ENCODE measurements at places on chromosomes 1 and 21. TPM values are rescaled to one million over a fixed set of nuclear protein-coding genes. Genes with fewer than 3 reads are reported as not detected.

The SPATA45 gene
- polyA plus RNA-seq: 0.52 TPM

DNA sequence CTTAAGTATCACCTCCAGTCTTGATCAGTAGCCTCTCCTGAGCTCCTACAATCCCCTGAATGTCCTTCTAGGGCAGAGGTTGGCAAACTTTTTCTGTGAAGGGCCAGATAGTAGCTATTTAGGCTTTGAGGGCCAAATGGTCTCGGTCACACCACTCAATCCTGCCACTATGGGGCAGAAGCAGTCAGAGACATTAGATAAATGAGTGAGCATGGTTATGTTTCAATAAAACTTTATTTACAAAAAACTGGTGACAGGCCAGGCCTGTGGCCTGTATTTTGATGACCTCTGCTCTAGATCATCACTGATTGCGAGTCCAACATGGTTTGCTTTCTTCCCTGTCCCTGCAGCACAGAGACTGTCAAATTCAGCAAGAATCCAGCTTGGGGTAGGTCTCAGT, 36.3 kb downstream of the LRP8 start:
- no peaks in the 10 kb centered on the region for H3K36me3 ChIP-seq
- peaks cover 34% of the 10 kb centered on the region for H3K4me1 ChIP-seq
- H3K27ac ChIP-seq: no peak overlapping the region
- no peak for DNase-seq
- no peak overlapping the region for H3K4me3 ChIP-seq

DNA sequence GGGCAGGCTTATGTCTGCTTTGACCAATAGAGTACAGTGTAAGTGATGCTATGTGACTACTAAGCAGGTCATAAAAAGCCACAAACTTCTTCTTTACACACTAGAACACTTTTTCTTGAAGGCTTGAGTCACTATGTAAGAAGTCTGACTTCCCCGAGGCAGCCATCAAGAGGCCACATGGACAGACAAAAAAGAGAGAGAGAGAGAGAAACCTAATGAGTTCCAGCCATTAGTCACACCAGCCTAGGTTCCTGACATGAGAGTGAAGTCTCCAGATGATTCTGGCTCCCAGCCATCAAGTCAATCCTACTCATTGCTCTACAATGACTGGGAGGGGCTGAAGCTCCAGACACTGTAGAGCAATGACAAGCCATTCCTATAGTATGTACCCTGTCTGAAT, 101.4 kb downstream of the LHX9 start:
- no peaks in the 10 kb centered on the region for H3K27me3 ChIP-seq
- H3K4me1 ChIP-seq: no peaks in the 10 kb centered on the region
- DNase-seq: peak; percentile 6
- H3K36me3 ChIP-seq: no peaks in the 10 kb centered on the region

The MAP3K21 gene
- polyA plus RNA-seq: 0.70 TPM

DNA sequence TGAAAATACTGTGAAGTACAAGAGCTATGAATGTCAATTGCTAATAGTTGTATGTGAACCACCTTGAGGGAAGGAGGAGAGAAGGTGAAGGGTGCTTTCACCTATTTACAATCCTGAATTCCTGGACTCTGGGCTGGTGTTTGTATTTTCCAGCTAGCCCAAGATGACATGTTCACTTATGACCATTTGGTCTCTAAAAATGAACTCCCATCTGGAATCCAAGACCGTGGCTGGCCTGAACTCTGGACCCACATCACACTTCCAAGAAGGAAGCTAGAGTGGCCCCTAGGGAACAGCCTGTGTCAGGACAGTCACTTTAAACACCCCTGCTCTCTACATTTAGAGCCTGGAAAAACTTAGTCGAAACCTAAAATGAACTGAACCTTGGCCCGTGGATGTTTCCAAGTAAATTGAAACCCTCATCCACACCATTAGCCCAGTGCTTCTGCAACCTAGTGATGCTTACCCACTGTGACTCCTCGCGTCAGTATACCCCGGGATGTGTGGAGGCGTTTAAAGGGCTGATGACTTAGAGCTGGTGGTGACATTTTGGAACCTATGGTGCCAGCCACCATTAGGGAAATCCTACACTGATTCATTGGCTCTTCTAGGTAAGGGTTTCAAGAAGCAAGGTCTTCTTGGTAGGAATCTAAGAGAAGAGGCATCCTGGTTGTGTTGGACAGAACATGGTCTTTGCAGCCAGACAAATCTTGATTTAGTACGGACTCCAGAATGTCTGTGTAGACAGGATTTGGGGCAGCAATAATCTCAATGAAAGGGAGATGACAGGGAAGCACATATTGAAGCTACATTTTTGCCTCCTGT, 171.5 kb upstream of the IRF2BP2 start:
- DNase-seq: no peak
- H3K27ac ChIP-seq: no peak overlapping the region
- no peak overlapping the region for H3K4me3 ChIP-seq
- H3K27me3 ChIP-seq: no peaks in the 10 kb centered on the region

The MLLT11 gene
- polyA plus RNA-seq: 54.5 TPM

The KMO gene
- not detected for polyA plus RNA-seq

DNA sequence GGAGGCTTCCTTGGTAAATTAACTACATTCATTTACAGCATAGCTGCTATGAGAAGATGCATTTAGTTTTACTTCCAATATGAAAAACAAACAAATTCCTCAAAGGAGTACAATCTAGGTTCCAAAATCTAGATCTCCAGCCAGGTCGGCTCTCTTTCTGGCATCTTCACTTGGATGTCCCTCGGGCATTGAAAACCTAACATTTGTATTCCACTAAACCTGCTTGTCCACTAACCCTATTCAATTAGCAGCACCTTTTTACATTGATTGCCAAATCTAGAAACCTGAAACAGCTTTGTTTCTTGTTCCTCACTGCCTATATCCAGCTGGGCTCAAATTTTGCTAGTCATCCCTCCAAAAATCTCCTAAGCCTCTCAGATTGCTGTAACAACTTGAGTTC, 14.3 kb upstream of the CXADR start:
- no peak for DNase-seq
- H3K36me3 ChIP-seq: no peaks in the 10 kb centered on the region
- H3K27ac ChIP-seq: no peak overlapping the region
- H3K4me3 ChIP-seq: no peak overlapping the region
- H3K4me1 ChIP-seq: no peaks in the 10 kb centered on the region

DNA sequence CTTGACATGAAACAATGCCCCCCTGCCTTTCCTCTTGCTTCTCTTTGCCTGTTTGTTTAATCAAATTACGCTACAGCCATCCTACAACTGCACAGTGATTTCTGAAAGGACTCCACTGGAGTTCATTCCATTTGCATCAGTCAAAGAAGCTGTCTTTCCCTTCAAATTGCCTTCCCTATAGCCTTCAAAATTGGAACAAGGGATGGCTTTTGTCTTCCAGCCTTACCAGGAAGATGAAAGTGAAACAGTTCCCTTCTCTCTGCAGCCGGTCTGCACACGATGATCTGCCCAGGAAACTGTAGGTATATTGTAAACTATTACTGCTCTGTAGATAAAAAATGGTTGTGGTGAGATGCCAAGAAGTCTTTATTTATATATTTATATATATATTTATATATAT, 65.6 kb upstream of the ETS2 start:
- no peak overlapping the region for H3K4me3 ChIP-seq
- H3K4me1 ChIP-seq: peaks cover 5% of the 10 kb centered on the region
- no peaks in the 10 kb centered on the region for H3K27me3 ChIP-seq
- H3K27ac ChIP-seq: no peak overlapping the region

GRCh38 chr1:216113181-216113580, 310.1 kb downstream of the USH2A start:
- no peak overlapping the region for H3K4me3 ChIP-seq
- H3K27ac ChIP-seq: no peak overlapping the region
- no peaks in the 10 kb centered on the region for H3K27me3 ChIP-seq
- no peaks in the 10 kb centered on the region for H3K4me1 ChIP-seq

DNA sequence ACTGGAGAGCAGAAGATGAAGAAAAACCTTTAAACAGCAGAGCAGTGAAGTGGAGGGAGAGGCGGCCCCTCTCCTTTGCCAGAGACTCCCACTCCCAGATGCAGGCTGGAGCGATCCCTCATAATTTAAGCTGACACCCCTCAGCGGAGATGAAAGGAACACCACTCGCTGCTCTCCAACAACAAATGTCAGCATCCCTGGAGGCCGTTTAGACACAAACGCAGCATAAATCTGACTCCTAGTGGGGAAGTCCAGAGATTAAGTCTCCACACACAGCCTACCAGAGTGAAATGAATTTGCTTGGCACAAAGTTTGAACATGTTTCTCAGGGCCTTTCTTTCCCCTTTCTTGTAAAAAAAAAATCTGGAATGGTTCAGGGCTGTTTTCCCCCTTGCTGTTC, 137.8 kb downstream of the LMX1A start:
- H3K4me3 ChIP-seq: no peak overlapping the region
- no peaks in the 10 kb centered on the region for H3K4me1 ChIP-seq
- no peaks in the 10 kb centered on the region for H3K36me3 ChIP-seq
- no peak overlapping the region for H3K27ac ChIP-seq
- no peak for DNase-seq

- H3K36me3 ChIP-seq: no peaks in the 10 kb centered on the region
- peak overlapping the region; percentile 81 for H3K4me3 ChIP-seq
- no peaks in the 10 kb centered on the region for H3K27me3 ChIP-seq
- no peak overlapping the region for H3K27ac ChIP-seq
Measured at GRCh38 chr1:43970502-43970901, 692 bp downstream of the DPH2 start.

- no peak for DNase-seq
- H3K4me3 ChIP-seq: no peak overlapping the region
Measured at GRCh38 chr1:54835970-54836369, 34.8 kb upstream of the TTC22 start.

DNA sequence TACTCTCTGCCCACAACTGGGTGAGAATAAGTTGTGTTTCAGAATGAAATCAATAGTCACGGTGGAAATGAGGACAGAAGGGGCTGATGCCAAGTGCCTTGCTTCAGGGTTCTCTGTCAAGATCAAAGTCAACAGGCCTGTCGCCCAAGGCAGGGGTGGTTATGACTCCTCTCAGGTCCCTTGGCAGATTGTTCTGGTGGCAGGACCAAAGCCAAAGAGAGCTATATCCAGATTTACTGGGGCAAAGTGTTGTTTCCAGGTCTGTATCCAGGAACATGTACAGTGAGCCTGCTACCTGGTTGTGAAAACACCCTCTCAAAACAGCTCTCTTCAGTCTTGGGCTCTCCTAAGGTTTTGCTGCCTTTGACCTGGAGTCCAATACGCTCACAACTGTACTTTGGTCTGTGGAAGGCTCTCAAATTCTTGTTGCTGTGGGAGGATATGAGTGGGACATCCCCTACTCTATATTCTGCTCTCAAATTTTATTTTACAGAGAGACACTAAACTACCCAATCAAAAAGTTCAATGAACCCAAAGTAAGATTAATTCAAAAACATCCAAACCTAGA, 175.1 kb upstream of the ETV3 start:
- no peak overlapping the region for H3K4me3 ChIP-seq
- DNase-seq: no peak
- no peaks in the 10 kb centered on the region for H3K36me3 ChIP-seq
- H3K27me3 ChIP-seq: no peaks in the 10 kb centered on the region
- no peaks in the 10 kb centered on the region for H3K4me1 ChIP-seq

DNA sequence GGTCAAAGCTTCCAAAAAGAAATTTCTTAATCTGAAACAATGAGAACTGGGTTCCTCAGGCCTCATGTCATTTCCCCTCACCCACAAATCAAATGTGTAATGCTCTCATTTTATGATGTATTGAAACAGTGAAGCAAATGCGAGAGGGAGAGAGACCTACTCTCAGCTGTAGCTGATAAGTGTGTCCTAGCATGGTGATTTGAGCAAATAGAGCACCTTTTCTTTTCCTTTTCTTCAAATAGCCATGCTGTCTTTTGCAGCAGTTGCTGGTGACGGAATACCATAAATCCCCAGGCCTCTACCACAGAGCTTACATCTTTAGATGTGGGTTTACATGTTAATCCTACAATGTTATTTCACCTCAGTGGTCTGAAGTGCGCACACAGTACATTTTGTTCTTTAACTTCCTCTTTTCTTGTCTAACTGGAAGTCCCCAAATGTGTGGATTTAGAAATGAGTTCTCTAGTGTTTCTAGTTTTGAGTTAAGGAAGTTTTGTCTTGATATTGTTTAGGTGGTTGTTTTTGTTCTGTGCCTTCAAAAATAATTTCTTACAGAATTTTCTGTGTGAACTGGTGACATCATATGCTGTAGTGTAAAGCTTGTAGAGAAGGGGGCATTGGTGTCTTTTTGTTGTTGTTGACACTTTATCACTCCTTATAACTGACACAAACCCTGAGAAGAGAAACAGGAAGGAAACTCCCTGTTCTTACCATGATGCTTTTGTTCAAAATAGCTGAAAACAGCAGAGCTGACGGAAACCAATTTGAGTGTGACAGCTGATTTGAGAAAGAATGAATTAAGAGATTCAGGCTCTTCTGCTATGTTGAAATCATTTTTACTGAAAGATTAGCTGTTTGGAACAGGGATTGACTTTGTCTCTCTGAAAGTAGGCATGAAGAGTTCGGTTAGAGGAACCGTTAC, 12.2 kb downstream of the SMAP2 start:
- peaks cover 16% of the 10 kb centered on the region for H3K4me1 ChIP-seq
- H3K27me3 ChIP-seq: no peaks in the 10 kb centered on the region
- H3K4me3 ChIP-seq: no peak overlapping the region

GRCh38 chr1:77543822-77544448, 138.5 kb downstream of the ZZZ3 start:
- no peak for DNase-seq
- H3K27ac ChIP-seq: no peak overlapping the region
- H3K4me3 ChIP-seq: no peak overlapping the region
- no peaks in the 10 kb centered on the region for H3K27me3 ChIP-seq

GRCh38 chr1:154478639-154479038, 23.4 kb upstream of the TDRD10 start:
- H3K27me3 ChIP-seq: no peaks in the 10 kb centered on the region
- no peaks in the 10 kb centered on the region for H3K36me3 ChIP-seq
- H3K4me1 ChIP-seq: peaks cover 9% of the 10 kb centered on the region
- no peak overlapping the region for H3K27ac ChIP-seq

The GPR37L1 gene
- polyA plus RNA-seq: 0.79 TPM

- peak; percentile 83 for DNase-seq
- no peaks in the 10 kb centered on the region for H3K36me3 ChIP-seq
- H3K4me1 ChIP-seq: peaks cover 45% of the 10 kb centered on the region
- no peak overlapping the region for H3K4me3 ChIP-seq
- peak overlapping the region; percentile 86 for H3K27ac ChIP-seq
- H3K27me3 ChIP-seq: no peaks in the 10 kb centered on the region
Measured at GRCh38 chr1:204296431-204296988, 63.2 kb downstream of the PLEKHA6 start.

- H3K4me1 ChIP-seq: no peaks in the 10 kb centered on the region
- H3K27ac ChIP-seq: no peak overlapping the region
- no peak overlapping the region for H3K4me3 ChIP-seq
- H3K27me3 ChIP-seq: no peaks in the 10 kb centered on the region
Measured at GRCh38 chr1:202315576-202316168, 26.1 kb downstream of the UBE2T start.

The OR6P1 gene
- polyA plus RNA-seq: not detected

The KCNC4 gene
- polyA plus RNA-seq: 3.4 TPM

The OR2M2 gene
- polyA plus RNA-seq: not detected

All from cardiac muscle cell (in vitro differentiated cells and primary cell).